ENCODE measurements at places on chromosomes 12 and 14. TPM values are rescaled to one million over a fixed set of nuclear protein-coding genes. Genes with fewer than 3 reads are reported as not detected.

DNA sequence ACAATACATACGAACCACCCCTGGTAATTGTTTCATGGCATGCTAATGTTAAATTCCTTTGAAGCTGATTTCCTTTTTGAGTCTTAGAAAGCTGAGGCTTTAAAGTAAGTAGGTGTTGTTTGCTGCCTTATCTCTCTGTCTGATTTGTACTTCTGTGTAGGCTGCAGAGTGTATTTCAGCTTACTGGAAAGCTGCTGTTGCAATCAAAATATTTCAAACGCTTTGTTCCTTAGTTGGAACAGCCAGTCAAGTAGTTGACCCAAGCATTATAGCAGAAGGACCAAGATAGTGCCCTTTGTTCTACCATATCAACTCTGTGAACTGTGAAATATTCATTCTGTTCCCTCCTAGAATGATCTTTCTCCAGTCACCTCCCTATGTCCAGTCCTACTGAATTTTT lies 3.1 kb downstream of the PKP2 start:
- no peak for DNase-seq

DNA sequence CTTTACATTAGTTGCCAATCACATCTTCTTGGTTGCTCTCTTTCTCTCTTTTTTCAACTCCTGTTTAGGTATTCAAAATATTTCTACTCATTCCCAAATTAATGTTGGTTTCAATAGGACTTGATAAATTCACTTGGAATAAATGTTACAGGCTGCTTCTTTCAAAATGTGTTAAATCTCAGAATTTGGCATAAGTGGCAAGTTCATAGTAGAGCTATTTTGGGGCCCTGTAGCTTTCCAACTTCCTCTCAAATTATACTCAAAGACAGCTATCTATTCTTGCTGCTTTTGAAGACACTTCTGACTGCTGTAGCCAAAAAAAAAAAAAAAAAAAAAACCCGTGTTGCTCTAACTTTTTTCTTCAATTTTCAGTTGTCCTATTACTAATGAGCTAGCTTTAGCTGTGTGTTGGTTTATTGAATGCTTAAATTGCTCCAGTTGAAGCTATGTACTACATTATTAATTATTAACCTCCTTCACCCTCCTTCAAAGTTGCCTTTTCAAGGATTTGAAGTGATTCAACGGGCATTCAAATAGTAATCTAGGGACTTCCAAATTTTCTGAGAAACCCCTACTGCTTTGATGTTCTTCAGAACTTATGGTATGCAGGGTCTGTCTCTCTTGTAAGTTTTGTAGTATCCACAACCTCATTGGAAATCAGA lies 554.6 kb upstream of the FLRT2 start:
- DNase-seq, result no peak

- DNase-seq, result no peak
Measured at GRCh38 chr12:23535441-23535840, 414.0 kb downstream of the SOX5 start.

DNA sequence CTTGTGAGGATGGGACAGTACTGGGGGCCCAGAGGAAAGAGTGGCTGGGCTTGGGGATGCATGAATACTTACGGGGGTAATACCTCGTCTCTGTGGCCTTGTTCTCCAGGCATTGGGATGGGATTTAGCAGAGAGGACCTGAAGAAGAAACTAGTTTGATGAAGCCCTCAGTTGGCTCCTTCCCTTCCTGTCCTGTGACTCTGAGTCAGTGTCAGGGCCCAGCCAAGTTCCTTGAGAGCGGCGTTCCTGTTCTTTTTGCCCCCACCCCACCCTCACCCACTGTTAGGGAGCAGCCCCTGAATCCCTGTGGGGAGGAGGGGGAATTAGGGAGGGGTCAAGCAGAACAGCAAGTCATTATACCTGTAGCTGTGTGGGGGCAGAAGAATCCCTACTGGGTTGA lies 5.2 kb upstream of the LRP1-AS start:
- no peak for DNase-seq

DNA sequence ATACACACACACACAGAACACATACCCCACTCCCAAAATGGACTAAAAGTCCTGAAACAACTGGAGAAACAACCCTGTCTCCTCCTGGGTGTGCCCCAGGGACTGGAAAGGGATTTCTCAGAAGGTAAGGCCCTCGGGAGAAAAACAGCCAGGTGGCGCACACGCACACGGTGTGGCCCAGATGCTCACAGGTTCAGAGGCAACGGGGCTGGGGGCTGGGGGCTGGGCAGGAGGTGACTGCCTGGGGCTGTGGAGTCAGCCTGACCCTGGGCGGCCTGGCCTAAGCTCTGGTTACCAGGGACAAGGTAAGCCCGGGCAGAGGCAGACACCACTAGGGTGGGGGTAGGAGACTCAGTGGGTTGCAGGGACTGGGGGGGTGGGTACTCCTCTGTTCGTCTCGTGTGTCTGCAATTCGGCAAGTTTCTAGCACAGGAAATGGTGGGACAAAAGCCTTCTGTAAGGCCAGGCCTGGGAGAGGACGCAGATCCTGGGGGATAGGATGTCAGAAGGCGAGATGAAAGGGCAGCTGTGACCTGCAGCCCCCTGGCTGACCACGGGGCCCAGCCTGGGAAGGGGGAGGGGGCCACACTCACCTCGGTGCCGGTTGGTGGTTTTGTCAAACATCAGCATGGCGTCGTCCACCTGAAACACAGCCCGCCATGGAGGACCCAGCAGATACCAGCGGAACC lies 10.4 kb downstream of the MSI1 start:
- no peak for DNase-seq

DNA sequence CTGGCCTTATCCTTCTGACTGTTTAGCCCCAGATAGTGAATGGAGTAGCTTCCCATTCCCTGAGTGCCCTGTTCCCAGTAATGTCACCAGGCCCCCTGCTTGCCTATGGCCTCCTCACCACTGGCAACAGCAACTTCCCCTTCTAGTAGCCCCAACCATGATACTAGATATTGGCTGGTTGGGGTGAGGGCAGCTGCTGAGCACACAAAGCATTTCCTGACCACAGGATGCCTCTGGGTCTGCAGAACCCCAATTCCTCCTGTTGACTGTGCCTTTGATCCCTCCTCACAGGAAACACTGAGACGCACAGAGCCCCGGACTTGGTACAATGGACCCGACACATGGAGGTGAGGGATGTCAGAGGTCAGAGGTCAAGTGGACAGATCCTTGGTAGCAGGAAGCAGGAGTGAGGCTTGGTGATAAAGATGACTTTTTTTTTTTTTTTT lies 597 bp downstream of the SOAT2 start:
- no peak for DNase-seq

- no peak for DNase-seq
Measured at GRCh38 chr14:104200106-104200505, 61.7 kb downstream of the KIF26A start.

DNA sequence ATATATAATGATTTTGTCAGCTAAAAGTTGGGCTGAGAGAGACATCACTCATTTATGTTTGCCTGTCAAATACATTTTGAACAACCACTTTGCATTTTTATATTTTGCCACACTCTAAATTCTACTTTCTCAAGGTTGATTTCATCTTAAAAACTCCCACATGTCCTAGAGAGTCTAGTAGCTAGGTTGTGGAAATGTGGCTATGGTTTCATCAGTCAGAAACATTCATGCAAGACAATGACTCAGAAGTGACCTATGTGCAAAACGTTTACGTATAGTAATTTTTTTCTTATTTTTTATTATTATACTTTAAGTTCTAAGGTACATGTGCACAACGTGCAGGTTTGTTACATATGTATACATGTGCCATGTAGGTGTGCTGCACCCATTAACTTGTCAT lies 27.4 kb upstream of the PRKD1 start:
- DNase-seq, result no peak

DNA sequence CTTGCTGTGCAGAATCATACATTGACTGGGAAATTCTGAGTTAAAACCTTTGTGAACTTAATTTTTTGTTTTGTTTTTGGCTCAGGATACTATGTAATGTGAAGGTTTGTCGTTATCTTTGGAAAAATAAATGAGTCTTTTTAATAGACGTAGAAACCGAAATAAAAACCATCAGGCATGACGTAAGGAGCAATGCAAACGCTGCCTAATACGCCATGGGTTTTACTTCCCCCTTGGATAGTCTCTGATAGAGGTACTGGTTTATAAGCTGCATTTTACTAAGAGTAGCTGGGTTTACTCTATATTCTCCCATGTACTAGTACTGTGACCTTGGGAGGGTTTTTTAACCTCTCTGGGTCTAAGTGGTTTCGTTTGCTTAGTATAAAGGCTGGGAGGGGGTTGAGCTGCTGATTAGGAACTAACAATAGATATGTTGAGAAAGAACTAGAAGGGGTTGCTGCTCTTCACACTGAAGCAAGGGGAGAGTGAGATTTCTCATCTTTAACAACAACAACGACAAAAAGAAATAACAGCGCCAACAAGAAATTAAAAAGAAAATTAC lies 66.8 kb upstream of the SLCO1C1 start:
- DNase-seq, result no peak

The SLC5A8 gene
- not detected for total RNA-seq

The ITGB7 gene
- not detected for total RNA-seq

The SERPINA12 gene
- total RNA-seq, result not detected

The TAS2R50 gene
- total RNA-seq, result 1.6 TPM

The KLHDC1 gene
- total RNA-seq, result 1.3 TPM

The CLEC1B gene
- not detected for total RNA-seq

The C12orf76 gene
- total RNA-seq, result 14.5 TPM

The CCDC177 gene
- 0.09 TPM for total RNA-seq

All from A673 (cell line).